ENCODE measurements at places on chromosomes 6 and 20.

GRCh38 chr6:140041571-140042332, 667.3 kb upstream of the CITED2 start:
- no peak for DNase-seq

GRCh38 chr6:108200631-108201030, 34.8 kb downstream of the NR2E1 start:
- no peak for DNase-seq

GRCh38 chr6:137936798-137937197, 69.7 kb downstream of the TNFAIP3 start:
- DNase-seq, result no peak

DNA sequence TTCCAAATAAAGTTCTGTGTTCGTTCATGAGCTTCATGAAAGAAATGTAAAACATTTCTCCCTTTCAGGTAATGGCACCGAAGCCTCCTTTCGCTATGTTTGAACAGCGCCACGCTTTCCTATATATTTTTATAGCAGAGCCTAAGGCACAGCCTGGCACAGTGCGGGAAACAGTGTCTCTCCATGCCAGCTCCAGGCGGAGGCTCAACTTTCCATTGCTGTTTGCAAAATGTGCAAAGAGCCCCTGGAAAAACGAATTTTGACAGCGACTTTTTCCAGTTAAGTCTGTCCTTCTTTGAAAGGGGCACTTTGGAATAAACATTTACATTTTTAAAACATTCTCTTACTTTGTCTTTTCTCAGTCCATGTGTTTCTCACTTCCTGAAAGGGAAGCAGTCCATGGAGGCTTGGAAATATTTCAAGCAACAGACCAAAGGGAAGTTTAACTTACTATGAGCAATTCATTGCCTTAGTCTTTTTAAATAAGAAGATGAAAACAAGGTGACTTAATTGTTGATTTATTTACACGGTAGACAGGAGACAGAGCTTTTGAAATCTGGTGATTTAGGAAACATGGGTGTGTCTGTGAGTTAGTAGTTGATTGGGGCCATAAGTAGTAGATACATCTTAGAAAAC, 769 bp downstream of the CCN6 start:
- no peak for DNase-seq

DNA sequence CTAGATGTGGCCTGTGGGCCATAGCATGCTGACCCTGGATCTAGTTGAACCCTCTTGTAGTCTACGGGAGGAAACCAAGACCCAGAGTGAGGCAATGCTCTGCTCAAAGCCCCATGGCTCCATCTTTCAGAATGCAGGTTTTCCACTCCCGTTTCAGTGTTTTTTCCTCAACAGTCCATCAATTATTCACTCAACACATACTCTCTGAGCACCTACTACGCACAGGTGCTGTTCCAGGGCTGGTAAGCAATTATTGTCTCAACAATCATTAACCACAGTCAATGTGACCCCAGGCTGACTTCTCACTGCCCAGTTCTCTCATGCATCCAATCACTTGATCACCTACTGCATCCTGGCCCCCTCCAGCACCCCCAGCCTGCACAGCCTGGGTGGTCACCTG, 20.0 kb downstream of the MOCS1 start:
- DNase-seq, result no peak

- DNase-seq, result no peak
Observed at GRCh38 chr6:12490904-12491571, 200.9 kb downstream of the EDN1 start.

DNA sequence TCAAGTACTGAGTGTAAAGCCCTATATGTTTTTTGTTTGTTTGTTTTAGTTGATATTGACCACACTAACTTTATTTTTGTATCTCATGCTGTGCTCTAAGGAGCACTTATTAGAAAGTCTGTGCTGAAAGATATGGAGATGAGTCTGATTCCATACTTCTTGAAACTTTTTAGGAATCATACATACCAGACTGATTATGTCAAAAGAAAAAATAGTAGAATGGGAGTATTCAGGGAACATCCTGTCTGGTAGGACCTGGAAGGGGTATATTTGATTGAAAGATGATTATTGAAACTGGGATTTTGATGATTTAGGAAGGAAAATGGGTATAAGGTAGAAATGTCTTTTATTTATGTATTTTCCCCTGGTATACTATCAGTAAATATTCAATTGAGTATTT, 111.4 kb downstream of the QKI start:
- no peak for DNase-seq

GRCh38 chr6:43982084-43982625, 145.1 kb downstream of the MRPL14 start:
- DNase-seq, result no peak

GRCh38 chr6:160239929-160240690, 18.5 kb downstream of the SLC22A2 start:
- no peak for DNase-seq

- no peak for DNase-seq
Observed at GRCh38 chr6:81985191-81985590, 232.7 kb upstream of the TENT5A start.

- no peak for DNase-seq
Observed at GRCh38 chr20:62984666-62985443, 21.9 kb downstream of the BHLHE23 start.

GRCh38 chr6:43628393-43629103, 516 bp downstream of the GTPBP2 start:
- DNase-seq, result peak; percentile 38

- DNase-seq, result no peak
Observed at GRCh38 chr6:128118401-128118800, 217.5 kb upstream of the THEMIS start.

GRCh38 chr20:1840817-1841553, 54.2 kb upstream of the SIRPA start:
- DNase-seq, result no peak

GRCh38 chr20:32024683-32025295, 14.6 kb downstream of the CCM2L start:
- DNase-seq, result no peak

DNA sequence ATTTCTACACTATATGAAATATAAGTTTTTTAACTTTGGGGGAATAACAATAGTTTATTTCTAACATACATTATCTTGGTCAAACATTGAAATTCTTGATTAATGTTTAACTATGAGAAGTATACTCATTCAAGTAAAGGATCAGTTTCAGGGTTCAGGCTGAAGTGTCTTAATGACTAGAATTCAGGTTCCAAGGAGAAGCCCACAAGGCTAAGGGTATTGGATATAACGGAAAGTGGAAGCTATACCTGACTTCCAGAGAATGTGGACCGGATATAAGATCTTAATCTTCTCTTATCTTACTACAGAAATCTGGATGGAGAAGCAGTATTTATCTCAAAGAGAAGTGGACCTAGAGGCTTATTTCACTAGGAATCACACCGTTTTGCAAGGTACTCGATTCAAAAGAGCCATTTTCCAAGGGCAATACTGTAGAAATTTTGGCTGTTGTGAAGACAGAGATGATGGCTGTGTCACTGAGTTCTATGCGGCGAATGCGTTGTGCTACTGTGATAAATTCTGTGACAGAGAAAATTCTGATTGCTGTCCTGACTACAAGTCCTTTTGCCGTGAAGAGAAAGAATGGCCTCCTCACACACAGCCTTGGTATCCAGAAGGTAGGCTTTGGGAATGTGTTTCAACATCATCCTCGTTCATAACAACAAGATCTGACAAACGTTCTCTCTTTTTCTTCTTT, at the start of gene TINAG:
TINAG (plus strand) TSS at position 153 of the 697 bp plus-strand sequence; CDS start at position 263, 110 bp downstream.
- no peak for DNase-seq

- DNase-seq, result no peak
Observed at GRCh38 chr6:119483908-119484307, 134.3 kb upstream of the MAN1A1 start.

GRCh38 chr6:142705054-142705453, 239.9 kb downstream of the HIVEP2 start:
- DNase-seq, result no peak

GRCh38 chr20:51350941-51351631, 191.4 kb downstream of the NFATC2 start:
- DNase-seq, result no peak

GRCh38 chr20:36975099-36975818, 23.8 kb upstream of the SAMHD1 start:
- no peak for DNase-seq

Data from NCI-H1092 (cell line).